ENCODE measurements at places on chromosomes 4 and X.

DNA sequence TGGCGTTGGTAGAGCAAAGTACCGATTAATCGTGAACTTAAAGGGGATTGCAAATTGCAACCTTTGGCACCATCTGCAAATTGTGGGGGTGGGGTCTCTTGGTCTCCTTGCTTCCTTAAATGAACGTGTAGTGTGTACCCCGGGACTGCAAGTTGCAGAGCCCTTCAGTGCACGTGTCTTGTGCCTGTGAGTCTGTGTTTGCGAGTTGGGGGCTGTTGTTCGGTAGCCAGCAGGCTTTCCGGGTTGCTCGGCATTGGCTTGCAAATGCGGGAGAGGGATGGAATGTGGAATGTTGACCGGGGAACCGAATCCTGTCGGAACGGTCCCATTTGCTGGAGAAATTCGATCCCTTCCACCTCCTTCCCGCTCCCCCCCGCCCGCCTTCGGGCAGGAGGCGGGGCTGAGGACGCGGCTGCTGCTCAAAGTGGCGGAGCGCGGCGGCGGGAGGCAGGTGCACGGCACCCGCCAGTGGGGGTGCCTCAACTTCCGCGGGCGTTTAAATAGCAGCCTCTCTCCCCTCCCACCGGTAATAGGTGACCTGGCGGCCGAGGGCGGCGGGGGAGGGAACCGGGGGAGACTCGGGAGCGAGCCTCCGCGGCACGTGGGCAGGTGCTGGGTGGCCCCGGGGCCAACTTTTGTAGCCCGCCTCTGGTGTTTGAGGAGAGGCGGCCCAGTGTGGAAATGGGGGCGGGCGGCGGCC lies 1.5 kb downstream of the JADE1 start:
- peak; percentile 84 for DNase-seq

DNA sequence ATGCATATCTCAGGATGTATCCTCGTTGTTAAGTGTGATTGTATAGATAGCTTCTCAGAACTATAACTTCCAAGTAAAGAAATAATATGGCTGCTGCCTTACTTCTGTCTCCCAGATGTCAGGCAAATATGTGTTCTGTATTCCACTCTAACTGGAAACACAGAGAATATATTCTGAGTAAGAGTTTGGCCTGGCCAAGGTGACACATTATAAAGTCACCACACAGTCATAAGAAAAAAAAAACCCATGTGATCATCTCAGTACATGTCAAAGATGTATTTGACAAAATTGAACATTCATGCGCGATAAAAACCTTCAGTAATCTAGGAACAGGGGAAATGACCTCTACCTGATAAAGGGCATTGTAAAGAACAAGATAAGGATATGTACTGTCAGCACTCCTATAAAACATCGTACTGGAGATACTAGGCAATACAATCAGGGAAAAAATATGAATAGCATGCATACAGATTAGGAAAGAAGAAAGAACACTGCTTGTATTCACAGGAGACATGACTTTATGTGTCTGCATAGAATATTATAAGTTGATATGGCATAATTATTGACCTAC lies 207.1 kb downstream of the ZNF330 start:
- no peak for DNase-seq

DNA sequence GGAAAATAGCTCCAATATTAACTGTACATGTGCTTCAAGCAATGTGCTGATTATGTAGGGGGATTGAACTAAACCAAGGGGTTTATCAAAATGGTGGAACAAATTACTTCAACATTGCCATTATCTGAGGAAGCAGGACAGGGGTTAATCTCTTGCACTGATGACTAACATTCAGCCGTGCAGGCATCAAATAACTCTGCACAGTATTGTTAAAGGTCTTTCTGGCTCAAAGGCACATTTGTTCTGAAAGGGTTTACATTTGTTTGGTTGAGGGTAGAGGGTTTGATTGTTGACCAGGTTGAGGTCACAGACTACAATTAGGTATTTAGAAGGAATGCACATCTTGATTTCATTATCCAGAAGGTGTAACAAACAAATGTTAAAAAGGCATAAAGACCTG lies 32.2 kb upstream of the CCSER1 start:
- DNase-seq: no peak

DNA sequence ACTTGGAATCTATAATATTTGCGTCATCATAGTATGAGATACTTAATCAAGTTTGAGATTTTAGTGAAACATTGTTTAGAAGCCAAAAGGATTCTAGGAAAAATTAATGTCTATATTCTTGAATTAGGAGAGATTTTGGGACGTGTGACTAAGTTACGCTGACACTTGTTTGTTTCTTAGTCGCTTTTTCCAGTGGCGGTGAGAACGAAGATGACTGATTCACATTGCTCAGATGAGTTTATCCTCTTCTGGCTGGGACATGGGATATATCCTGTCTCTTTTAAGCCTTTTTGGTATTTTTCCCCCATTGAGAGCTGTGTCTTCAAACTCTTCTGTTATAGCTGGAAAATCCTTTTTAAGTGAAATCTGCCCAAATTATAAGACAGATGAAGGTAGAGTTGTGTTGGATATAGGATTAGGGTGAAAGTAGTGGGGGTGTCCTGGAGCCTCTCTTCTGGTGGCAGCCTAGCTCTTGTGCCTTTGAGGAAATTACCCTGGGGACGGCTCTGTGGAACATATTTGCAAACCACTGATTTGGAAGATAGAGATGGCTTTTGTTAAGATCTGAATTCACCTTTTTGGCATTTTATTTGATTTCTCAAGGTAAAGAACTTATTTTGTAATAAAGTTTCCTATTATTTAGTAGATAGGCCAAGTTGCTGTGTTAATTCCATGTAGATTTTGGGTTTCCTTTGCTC lies 49.7 kb downstream of the HTT start:
- no peak for DNase-seq

GRCh38 chr4:137601934-137602333 lies 69.6 kb upstream of the PCDH18 start:
- DNase-seq: no peak

GRCh38 chrX:15242899-15243555 lies 26.9 kb downstream of the ASB9 start:
- DNase-seq: peak; percentile 17

DNA sequence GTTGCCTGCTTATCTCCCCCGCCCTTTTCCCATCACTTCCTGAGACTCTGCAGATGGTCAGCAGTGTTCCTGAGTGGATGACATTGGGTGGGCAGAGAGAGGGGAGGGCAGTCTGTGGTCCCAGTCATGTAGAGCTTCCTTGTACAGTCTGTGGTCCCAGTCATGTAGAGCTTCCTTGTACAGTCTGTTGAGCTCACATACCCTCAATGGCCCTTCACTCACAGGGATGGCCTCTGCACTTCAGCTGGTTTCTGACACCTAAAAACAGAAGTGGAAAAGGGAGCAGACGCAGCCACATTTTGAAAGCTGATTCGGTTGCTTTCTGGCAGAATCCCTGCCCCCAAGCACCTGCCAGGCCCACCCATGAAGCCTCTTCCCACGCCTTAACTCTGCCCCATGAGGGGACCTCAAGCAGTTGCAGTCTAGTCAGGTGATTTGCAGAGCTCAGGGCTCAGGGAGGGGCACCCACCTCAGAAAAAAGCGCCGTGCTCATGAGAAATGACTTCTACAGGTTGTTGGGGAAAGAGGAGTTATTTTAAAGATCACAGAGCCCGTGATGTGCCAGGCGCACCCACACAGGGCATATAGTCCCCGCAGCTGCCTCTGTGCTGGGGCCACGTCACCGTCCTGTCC lies 3.6 kb upstream of the TMEM271 start:
- DNase-seq: no peak

DNA sequence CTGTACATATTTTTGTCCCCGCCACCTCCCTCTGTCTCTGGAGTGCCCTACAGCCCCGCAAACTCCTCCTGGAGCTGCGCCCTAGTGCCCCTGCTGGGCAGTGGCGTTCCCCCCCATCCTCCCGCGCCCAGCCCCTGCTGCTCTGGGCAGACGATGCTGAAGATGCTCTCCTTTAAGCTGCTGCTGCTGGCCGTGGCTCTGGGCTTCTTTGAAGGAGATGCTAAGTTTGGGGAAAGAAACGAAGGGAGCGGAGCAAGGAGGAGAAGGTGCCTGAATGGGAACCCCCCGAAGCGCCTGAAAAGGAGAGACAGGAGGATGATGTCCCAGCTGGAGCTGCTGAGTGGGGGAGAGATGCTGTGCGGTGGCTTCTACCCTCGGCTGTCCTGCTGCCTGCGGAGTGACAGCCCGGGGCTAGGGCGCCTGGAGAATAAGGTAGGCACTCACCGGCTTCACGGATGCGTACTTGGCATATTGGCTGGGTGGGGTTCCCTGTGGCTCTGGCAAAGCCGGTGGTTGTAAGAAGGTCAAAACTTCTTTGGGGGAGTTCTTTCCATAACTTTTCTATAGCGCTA lies 653 bp downstream of the HHIP start:
- DNase-seq: no peak

DNA sequence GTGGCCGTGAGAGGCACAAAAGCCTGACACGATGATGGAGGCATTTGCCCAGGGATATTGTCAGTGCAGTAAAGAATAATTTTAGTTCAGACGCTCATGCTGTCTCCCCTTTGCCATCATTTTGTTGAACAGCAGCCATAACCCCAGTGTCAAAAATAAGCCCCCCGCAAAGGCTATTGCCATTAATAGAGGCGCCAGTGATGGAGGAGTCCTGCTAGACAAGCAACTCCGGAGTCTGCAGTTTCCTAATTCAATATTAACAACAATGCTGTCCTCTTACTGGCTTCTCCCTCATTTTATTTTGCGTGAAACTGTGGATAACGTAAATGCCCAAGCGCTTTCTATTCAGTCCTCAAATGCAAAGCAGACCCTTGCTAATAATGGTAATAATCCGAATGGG lies 603 bp upstream of the SMS start:
- DNase-seq: no peak

DNA sequence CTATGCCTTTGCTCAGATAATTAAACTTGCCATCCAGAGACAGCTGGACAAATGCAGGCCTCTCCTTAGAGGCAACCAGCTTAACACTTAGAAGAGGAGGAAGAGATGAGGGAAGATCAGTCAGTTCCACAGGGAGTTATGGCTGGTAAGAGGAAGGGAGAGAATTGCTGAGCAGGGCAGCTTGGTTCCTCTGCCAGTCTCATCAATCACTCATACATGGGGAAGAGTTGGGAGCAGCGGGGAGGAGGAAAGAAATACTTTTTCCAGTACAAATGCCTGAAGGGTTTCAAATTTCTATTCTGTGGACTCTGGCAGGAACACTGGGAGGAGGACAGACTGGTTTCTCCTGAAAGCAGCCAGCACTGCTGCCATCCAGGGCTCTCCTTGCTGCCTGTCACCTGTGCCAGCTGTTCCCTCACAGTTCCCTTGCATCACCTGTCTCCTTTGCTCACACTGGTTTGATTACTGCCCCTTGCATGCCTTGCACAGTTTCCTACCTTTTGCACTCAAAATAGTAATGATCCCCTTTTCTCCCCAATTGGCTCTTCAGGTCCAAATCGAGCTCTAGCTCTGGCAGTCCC lies 59.5 kb downstream of the PGRMC2 start:
- DNase-seq: no peak

- DNase-seq: no peak
These were observed 14.2 kb downstream of the ZNF185 start for GRCh38 chrX:152912106-152912505.

DNA sequence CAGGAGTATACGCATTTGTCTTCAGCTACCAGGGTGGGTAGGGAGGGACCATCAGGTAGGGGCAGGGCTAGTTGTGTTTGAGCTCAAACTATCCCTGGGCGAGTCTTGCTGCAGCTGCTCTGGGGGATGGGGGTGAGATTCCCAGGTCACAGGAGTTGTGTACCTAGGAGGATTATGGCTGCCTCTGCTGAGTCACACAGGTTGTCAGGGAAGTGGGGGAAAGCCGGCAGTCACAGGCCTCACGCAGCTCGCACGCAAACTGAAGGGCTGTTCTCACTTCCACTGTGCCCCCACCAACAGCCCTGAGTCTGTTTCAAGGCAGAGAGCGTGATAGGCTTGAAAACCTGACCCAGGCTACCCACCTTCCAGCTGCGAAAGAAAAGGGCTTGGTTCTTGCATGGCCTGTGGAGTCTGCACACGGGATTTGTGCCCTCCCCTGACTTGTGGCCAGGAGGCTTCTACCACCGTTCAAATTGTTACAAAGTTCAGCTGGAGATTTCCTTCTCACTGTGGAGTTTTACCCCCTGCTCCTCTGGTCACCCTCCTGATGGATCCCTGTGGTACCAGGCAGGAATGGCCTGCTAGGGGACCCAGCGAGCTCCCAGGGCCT lies 63.8 kb downstream of the ARFIP1 start:
- DNase-seq: no peak

DNA sequence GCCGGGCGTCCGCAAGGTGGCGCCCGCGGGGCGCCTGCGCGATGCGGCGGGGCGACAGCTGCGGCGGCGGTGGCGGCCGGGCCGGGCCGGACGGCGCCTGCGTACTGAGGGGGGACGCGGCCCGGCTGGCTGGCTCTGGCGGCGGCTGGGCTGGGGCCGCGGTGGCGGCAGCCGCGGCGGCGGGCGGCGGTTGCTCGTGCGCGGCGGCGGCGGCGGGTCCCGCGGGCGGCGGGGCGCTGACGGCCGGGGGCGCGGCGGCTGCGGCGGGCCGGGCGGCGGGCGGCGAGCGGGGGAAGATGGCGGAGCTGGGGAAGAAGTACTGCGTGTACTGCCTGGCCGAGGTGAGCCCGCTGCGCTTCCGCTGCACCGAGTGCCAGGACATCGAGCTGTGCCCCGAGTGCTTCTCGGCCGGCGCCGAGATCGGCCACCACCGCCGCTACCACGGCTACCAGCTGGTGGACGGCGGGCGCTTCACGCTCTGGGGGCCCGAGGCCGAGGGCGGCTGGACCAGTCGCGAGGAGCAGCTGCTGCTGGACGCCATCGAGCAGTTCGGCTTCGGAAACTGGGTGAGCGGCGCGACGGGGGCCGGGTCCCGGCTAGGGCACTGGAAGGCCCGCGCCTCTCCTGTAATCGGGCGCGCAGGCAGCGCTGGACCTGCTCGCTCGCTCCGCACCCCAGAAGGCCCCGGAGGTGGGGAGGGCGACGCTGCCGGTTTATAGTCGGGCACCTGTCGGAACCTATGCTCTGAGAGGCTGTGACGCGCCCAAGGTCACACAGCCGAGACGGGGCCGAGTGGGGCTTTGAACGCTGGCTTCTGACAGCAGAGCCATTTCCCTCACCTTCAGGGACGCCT lies at the start of gene TADA2B:
Gene TADA2B (plus strand): TSS at position 89 of the 853 bp plus-strand sequence. CDS start 208 bp downstream, at position 297.
- peak; percentile 61 for DNase-seq

DNA sequence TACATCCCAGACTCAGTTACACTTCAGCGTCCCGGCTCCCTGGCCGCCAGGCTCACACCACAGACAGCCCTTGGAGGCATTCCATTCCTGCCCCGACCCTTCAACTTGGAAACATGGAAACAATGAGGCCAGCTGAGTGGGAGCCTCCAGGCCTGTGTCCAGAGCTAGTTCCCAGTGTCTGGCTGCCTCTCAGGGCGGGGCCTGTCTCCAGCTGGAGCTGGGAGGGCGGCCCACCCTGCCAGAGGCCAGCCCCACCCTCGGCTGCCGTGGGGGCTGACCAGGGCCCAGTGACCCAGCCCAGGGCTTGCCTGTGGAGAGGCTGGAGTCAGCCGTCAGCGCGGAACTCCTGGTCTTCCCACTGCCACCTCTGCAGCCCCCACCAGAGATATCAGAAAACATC lies 37.4 kb upstream of the SPON2 start:
- no peak for DNase-seq

GRCh38 chr4:10204401-10205058 lies 87.9 kb upstream of the WDR1 start:
- no peak for DNase-seq

- DNase-seq: no peak
These were observed 13.4 kb downstream of the ZAR1 start for GRCh38 chr4:48503233-48504025.
